ENCODE measurements at places on chromosomes 2 and 18.

DNA sequence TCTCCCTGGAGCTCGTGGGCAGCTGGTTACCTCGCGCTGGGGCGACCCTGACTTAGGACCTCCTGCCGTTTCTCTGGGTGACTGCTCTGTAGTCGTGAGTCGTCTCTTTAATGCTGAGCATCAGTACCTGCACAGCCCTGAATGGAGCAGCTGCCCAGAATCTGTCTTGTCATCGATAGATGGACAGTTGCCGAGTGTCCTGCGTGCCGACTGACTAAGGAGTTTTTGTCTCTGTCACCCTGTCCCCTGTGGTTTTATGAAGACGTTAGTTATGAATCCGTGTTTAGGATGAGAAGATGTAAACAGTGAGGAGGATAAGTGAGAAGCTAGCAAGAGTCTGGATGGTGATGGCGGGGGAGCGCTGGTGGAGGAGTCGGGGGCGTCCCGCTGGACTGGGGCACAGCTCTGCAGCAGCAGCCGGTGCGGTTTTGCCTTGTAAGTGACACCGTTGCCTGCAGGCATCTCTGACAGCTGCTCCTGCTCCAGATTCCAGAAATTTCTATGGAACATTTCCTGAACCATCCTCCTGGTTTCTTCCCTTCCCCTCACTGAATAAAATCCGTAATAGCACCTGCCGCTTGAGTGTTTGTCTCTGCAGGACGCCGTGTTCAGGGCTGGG lies 13.3 kb downstream of the AGAP1 start:
- no peak for DNase-seq

GRCh38 chr2:10342245-10342951 lies 39.7 kb downstream of the HPCAL1 start:
- DNase-seq = no peak

- no peak for DNase-seq
Measured at GRCh38 chr2:239594772-239595608, 194.2 kb upstream of the HDAC4 start.

GRCh38 chr2:211766689-211767088 lies 771.9 kb downstream of the ERBB4 start:
- DNase-seq = no peak

- DNase-seq = no peak
Measured at GRCh38 chr18:10301831-10302483, 152.5 kb upstream of the APCDD1 start.

DNA sequence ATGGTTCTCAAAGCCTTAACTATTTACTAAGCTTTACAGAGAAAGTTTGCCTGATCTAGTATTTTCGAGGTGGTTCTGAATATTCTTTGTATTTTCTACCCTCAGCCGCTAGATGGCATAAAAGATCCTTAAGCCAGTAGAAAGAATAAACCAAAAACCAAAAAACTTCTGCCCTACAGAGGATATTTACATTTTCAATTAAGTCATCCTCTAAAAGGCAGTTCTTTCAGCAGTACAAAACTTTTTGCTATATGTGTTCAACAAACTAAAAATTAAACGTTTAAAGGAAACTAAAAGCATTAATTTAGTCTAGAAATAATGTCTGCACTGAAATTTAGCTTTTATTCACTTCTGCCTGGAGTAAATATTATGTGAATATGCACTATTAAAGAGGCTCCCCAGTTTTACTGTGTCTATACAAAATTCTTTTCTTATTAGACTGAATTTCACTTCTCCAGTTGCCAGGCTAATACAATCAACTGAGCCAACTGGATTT lies 297.5 kb downstream of the PIEZO2 start:
- DNase-seq = peak; percentile 58

- peak; percentile 72 for DNase-seq
Measured at GRCh38 chr18:55861266-55861665, 273.3 kb upstream of the TCF4 start.

DNA sequence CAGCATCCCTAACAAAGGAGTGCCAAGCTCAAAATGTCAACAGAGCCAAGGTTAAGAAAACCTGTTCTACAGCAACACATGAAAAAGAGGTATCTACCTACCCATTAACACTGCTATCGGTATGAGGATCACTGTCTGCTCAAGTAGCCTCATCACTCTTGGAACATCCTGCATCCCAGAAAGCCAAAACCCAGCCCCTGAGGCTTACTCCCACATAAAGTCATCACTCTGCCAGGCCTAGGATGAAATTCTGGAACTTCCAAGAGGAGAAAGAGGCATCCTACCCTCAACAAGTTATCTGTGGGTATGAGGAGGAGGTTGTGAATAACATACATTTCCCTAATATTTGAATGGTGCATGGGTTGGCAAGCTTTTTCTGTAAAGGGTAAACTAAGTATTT lies 25.5 kb downstream of the CDH2 start:
- DNase-seq = no peak

- peak; percentile 45 for DNase-seq
Measured at GRCh38 chr2:96554293-96555145, 18.0 kb downstream of the ARID5A start.

GRCh38 chr2:182631299-182631698 lies 84.8 kb upstream of the DNAJC10 start:
- DNase-seq = no peak

- no peak for DNase-seq
Measured at GRCh38 chr2:143842836-143843235, 677.1 kb downstream of the ZEB2 start.

- DNase-seq = peak; percentile 93
Measured at GRCh38 chr18:33755931-33756560, 178.0 kb downstream of the ASXL3 start.

- DNase-seq = no peak
Measured at GRCh38 chr18:3132700-3133099, 87.1 kb downstream of the MYOM1 start.

DNA sequence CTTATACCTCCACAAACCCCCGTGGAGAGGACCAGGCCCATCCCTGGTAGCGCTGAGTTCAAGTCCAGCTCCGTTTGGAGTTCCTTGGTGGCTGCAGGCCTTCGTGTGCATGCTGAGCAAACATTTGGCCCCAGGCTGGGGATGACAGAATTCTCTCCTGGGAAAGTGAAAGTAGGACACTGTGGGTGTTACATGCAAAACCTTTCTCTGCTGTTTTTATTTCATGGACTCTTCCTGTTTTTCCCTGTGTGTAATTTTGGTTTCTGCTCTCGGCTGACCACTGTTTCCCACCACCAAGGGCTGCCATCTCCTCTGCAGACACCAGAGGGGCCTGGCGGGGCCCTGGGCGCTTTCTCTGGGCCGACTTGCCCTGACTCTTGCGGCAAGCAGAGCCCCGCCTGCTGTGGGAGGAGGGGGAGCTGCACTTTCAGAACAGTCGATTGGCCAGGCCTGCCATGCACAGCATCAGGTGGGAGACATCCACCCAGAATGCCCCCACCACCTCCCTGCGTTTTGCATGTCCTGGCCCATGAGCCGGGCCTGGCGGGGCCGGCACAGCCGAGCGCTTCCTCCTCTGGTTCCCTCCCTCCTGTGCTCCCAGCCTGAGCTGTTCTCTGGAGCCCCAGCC lies 102.4 kb downstream of the CABLES1 start:
- no peak for DNase-seq

GRCh38 chr18:80129672-80130367 lies 20.8 kb downstream of the ADNP2 start:
- DNase-seq = no peak

DNA sequence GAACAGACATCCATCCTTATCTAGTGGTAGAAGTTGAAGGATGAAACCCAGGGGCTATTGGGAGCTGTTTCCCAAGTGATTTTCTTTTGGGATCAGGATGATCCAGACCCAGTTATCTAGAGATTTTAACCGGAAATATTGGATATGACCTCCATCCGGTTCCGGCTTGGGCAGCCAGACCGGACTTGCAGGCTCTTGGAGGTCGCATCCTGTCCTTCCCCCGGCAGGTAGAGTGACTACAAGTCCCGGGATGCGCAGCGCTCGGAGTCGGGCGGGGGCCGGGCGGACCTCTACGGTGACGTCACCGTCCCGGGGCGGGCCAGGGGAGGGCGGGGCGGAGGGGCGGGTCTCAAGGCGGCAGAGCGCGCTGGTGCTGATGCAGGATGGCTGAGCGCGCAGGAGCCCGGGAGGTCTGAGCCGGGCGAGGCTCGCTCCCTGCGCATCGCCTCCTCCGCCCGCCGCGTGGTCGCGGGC lies at the start of gene KIF5C:
Gene KIF5C (plus strand): TSS at position 360 of the 474 bp plus-strand sequence. CDS start 391 bp downstream, outside the sequence.
- DNase-seq = peak; percentile 78
